Activated T-helper 17 cell treated with anti-CD3 and anti-CD28 coated beads, Interleukin-2, amount 50 U/mL, for 72 hours (primary cell): ENCODE measurements at places on chromosomes 7 and 10. TPM values are rescaled to one million over a fixed set of nuclear protein-coding genes. Genes with fewer than 3 reads are reported as not detected.
A peak's percentile ranks its signal among the peaks of the same experiment; 100 is the strongest.

- ATAC-seq: no peak
Observed at GRCh38 chr10:53447576-53447975, 675.0 kb upstream of the MBL2 start.

DNA sequence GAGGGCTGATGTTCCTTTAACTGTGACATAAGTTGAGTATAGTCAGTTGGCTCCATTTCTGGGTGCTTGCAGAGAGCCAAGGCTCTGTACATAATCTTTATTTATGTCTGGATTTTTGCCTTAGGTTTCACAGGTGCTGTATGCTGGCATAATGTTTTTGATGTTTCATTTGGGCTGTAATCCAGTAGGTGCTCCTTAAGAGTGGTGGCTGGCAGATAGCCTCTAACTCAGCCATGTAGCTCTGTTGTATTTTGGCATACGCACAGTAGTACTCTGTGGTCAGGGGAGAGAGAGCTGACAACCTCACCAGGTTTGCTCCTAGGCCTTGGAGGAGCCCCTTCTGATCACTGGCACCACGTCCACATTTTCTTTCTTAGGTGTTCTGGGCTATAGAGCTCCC, 61.1 kb downstream of the RNF133 start:
- no peak for ATAC-seq

- ATAC-seq: no peak
Observed at GRCh38 chr7:75946207-75946855, 31.4 kb downstream of the POR start.

DNA sequence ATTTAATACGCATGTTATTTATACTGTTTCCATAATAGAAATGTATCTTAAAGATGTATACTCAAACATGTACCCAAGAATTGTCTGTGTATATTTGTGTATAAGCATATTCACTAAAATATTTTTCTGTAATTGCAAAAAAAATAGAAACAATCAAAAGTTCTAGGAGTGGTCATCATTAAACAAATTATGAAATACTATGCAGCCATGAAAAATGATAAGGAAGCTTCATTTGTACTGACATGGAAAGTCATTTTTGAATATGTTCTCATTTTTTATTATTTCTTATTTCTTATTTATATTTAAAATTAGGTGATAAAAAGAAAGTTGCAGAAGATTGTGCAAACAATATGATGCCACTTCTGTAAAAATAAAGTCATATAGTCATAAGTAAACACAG, 400.0 kb upstream of the AUTS2 start:
- no peak for ATAC-seq

DNA sequence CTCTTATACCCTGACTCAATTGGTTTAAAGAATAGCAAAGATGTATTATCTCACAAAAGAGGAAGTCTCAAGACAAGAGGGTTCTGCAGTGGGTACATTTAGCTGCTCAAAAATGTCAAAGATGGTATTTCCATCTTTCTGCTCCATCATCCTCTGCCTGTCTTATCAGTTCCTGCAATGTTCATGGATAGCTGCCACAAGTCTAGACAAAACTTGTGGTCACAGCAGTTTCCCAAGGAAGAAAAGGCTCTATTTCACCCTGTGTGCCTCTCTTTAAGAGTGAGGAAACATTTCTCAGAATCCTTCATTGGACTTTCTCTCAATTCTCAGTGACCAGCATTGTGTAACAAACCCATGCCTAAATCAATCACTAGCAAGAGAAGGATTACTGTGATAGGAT, 634.2 kb upstream of the AUTS2 start:
- ATAC-seq: no peak

DNA sequence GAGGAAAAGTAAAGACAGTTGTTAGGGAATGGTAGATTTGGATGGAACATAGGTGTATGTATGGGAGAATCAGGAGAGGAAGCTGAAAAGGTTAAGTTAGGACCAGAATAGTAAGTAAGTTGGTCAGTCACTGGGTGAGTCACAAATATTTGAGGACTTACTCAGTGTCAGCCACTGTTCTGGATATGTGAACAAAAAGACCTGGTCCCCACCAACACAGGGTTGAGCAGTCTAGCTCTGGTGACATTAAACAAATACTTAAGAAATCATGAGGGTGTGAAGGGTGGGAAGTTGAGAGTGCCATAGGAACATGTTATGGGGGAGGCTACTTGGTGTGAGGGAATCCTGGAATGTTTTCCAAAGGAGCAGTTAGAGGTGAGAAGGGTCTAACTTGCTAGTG, 246.9 kb downstream of the PTEN start:
- ATAC-seq: peak; percentile 78

GRCh38 chr7:30322271-30323005, 38.0 kb downstream of the ZNRF2 start:
- peak; percentile 60 for ATAC-seq

GRCh38 chr7:157760004-157760730, 423.4 kb downstream of the DNAJB6 start:
- no peak for ATAC-seq

DNA sequence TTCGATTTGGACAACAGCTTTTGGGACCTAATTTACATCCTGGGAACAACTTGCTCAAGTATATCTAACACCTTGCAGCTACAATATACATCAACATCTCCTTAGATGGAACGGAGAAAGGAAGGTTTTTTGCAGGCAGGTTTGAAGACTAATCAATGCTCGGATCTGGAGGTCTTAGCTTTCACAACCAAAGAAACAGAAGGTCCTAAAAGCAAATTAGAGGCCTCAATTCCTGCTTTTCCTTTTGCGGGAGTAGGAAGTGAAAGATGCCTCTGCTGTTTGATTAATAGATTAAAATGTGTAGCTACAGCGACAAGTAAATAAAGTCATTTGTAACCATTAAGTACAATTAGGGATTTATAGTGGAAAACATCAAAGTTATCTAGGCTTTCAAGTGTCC, 3.7 kb upstream of the SP8 start:
- ATAC-seq: no peak

Gene SPAM1
- total RNA-seq: not detected

Gene SNCG
- total RNA-seq: not detected

Gene STAG3
- 7.8 TPM for total RNA-seq
